CD4-positive, CD25-positive, alpha-beta regulatory T cell (primary cell): ENCODE measurements at places on chromosomes 7 and 10.

DNA sequence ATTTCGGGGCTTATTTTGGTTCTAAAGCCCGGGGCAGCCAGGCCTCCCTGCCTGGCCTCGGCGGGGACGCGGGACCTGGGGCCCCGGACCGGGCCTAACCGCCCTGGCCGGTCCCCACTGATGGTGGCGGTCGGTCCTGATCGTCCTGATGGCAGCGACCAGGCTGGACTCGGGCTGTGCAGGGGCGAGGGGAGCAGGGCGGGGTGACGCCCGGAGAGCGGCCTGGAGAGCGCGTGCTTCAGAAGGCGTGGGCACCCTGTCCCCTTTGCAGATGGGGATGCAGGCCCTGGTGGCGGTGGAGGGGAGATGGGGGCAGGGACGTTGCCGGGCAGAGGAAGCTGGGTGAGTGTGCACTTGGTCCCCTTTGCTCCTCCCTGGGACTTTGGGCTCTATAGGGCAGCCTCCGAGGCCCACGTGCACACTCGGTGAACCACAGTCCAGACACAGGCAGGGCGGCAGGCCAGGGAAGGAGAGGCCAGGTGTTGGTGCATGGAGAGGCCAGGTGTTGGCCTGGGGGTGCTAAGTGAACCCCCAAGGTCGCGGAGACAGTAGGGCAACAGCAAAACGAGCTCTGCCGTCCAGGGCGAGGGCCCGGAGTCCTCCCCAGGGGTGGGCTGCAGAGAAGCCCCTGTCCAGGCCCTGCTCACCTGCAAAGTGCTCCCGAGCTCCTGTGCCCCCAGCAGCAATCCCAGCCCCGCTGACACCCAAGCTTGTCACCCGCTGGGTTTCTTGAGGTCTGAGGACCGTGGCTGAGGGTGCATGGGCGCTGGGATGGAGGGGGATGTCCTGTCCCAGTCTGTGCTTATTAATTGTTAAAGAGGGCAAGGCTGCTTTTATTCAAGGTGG is 42.4 kb upstream of the FAM20C start:
- H3K36me3 ChIP-seq = no peaks in the 10 kb centered on the region
- H3K4me1 ChIP-seq = peaks cover 9% of the 10 kb centered on the region
- peak overlapping the region; percentile 92 for H3K27ac ChIP-seq
- H3K27me3 ChIP-seq = no peaks in the 10 kb centered on the region
- peak overlapping the region; percentile 78 for H3K4me3 ChIP-seq

- no peak overlapping the region for H3K4me3 ChIP-seq
- H3K36me3 ChIP-seq = no peaks in the 10 kb centered on the region
- no peaks in the 10 kb centered on the region for H3K27me3 ChIP-seq
- no peak for DNase-seq
- H3K4me1 ChIP-seq = no peaks in the 10 kb centered on the region
These were observed 700.9 kb upstream of the ANKRD30A start for GRCh38 chr10:36424502-36424901.

GRCh38 chr7:102042016-102042656 is 224.7 kb downstream of the CUX1 start:
- H3K36me3 ChIP-seq = no peaks in the 10 kb centered on the region
- DNase-seq = no peak
- no peak overlapping the region for H3K4me3 ChIP-seq
- H3K4me1 ChIP-seq = no peaks in the 10 kb centered on the region
- H3K27ac ChIP-seq = no peak overlapping the region
- H3K27me3 ChIP-seq = no peaks in the 10 kb centered on the region

DNA sequence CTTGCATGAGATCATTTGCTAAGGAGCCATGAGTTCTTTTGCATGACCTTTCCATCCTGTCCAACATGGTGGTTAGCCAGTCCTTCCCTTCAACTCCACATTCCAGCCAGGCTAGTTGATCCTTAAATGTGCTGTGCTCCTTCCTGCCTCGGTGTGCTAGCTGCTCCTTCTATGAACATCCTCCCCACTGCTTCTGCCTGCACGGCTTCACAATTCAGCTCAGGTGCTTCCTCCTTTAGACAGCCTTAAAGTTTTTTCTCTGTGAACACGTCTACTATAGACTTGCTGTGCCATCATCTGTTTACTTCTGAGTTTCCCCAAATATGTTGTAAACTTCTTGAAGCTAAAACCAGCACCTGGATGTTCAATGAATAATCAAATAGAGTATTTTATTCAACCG is 95.5 kb downstream of the OTUD1 start:
- H3K27me3 ChIP-seq = no peaks in the 10 kb centered on the region
- peak overlapping the region; percentile 21 for H3K4me3 ChIP-seq
- peaks cover 7% of the 10 kb centered on the region for H3K4me1 ChIP-seq
- no peak overlapping the region for H3K27ac ChIP-seq

- peaks cover 9% of the 10 kb centered on the region for H3K36me3 ChIP-seq
- no peaks in the 10 kb centered on the region for H3K27me3 ChIP-seq
- no peak for DNase-seq
- no peak overlapping the region for H3K27ac ChIP-seq
- H3K4me1 ChIP-seq = no peaks in the 10 kb centered on the region
These were observed 8.7 kb upstream of the LUC7L2 start for GRCh38 chr7:139351027-139351426.

DNA sequence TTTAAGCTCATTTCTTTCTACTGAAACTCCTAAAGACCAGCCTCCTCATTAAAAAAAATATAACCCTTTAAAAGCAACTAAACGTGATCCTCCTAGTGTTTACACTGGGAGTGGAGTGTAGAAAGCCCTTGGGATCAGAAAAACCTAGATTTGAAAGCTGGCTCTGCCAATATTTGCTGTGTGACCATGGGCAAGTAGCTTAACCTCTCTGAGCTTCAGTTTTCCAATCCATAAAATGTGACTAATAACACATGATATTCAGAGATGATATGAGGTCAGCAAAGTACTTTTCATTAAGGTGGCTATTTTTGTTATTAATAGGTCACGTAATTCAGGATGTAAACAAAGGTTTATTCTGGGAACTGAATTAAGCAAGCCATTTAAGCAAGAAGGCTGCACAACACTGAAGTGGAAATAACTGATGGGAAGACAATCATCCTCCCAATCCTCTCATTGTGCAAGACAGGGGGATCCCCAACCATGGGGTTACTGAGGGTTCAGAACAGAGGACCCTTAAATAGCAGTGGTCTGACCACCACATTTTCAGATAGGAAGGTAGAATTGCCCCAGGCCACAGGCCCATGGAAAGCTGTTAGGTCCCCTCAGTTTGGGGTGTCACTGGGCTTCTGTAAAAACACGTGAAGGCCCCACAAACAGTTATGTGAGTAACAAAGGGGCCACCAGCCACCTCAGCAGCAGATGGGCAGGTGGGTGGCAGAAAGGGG is 49.1 kb upstream of the EEPD1 start:
- no peak overlapping the region for H3K27ac ChIP-seq
- peaks cover 2% of the 10 kb centered on the region for H3K27me3 ChIP-seq
- no peak for DNase-seq
- H3K4me1 ChIP-seq = no peaks in the 10 kb centered on the region

DNA sequence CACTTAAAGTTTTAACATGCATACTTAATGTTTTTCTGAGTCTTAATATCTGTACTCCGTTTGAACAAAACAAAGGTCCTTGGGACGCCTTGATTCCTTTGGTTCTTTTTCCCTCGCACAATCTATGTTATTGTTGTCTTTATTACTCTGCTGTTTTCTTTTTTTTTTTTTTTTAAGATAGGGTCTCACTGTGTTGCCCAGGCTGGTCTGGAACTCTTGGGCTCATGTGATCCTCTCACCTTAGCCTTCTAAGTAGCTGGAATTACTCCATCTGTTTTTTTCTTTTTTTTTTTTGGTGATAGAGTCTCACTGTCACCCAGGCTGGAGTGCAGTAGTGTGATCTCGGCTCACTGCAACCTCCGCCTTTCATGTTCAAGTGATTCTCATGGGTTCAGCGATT is 13.2 kb downstream of the MLLT10 start:
- no peak overlapping the region for H3K27ac ChIP-seq
- H3K36me3 ChIP-seq = peaks cover 57% of the 10 kb centered on the region
- no peak overlapping the region for H3K4me3 ChIP-seq
- no peaks in the 10 kb centered on the region for H3K4me1 ChIP-seq
- no peak for DNase-seq
- H3K27me3 ChIP-seq = no peaks in the 10 kb centered on the region

DNA sequence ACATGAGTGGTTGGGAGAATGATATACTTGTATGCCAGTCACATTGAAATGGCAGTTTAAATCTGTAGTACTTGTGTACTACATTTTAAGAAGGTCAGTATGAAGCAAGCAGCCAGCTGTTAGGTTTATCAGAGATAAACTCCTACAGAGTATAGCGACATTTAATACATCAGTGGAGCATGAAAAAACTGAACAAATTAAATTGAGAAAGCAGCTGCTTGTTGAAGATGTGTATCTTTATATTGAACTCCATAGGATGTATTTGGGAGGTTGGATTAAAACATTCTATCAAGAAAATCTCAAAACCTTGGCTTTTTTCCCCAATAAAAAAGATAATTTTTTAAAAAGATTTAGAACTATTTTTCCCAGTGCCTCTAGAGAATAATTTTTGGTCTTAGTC is 47.8 kb downstream of the PHF14 start:
- H3K27ac ChIP-seq = no peak overlapping the region
- H3K4me1 ChIP-seq = no peaks in the 10 kb centered on the region
- no peaks in the 10 kb centered on the region for H3K27me3 ChIP-seq
- no peak overlapping the region for H3K4me3 ChIP-seq

DNA sequence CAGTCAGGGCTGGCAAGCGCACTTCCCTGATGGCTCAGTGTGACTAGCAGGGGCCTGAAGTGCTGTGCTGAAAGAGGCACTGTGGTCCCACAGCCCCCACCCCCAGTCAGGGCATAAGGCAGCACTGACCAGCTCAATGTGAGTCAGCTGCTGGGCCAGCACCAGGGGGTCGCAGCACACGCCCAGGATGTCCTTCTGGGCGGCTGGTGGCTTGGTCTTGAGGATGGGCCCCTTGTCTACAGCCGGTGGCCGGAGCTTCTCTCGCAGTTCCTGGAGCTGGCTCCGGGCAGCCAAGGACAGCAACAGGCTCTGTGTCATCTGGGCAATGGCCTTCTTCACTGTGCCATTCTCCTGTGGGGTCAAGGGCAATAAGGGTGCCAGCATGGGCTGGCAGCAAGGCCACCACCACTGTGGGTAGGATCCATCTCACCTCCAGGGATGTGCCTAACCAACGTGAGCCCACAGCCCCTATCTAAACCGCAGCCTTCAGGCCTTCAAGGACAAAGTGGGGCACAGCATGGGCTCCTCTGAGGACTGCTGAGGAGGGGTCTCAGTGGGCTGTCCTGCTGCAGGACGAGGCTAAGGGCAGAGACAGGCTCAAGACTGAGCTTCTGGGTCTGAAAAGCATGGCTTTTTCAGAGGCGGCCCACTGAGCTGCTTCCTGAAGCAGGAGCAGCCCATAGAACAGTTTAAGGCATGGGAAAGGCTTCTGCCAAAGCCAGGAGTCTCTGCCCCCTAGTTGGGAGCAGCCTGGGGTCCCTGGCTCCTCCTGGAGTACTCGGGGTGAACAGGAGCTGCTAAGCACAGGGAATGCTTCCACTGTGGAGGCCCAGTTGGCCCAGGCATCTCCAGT is 62.5 kb downstream of the CSGALNACT2 start:
- no peak overlapping the region for H3K4me3 ChIP-seq
- no peak overlapping the region for H3K27ac ChIP-seq
- peaks cover 10% of the 10 kb centered on the region for H3K4me1 ChIP-seq
- H3K36me3 ChIP-seq = no peaks in the 10 kb centered on the region

DNA sequence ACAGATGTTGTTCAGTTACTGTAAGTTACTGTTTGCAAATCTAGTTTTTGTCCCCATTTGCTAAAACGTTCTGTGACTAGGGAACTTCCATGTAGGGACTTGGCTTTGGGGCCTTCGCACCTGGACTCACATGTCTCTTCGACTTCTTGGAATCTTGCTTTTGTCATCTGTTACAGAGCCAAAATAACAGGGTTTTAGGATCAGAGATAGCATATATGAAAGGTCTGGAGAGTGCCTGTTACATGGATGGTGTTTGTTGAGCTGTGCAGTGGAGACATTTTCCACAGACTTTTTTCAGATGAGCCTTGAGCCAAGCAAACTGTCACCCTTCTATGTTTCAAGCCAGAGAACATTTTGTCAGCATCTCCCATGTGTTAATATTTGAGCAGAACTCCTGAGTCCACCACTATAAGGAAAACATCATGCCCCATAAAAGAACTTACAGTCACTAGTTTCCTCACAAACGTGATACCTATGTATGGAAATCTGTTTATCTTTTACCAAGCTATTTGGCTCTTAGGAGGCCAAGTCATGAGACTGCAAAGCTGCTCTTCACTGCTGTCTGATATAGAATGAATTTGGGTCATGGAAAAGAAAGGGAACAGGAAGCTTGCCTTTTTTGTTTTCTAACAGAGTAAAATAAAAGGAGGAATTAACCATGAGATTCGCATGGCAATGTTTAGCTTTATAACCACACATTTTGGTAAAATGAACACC is 818.6 kb upstream of the IGFBP3 start:
- no peak overlapping the region for H3K4me3 ChIP-seq
- H3K4me1 ChIP-seq = no peaks in the 10 kb centered on the region
- no peaks in the 10 kb centered on the region for H3K36me3 ChIP-seq
- DNase-seq = no peak

DNA sequence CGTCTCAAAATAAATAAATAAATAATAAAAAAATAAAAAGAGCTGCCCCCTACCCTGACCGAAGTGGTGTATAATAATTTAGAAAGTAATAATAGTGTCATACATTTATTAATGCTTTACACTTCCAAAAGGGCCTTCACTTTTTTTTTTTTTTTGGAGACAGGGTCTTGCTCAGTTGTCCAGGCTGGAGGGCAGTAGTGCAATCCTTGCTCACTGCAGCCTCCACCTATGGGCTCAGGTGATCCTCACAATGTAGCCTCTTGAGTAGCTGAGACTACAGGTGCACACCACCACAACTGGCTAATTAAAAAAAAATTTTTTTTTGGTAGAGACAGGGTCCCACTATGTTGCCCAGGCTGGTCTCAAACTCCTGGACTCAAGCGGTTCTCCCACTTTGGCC is 1.4 kb downstream of the FAM149B1 start:
- H3K27ac ChIP-seq = no peak overlapping the region
- H3K4me1 ChIP-seq = peaks cover 33% of the 10 kb centered on the region
- no peak overlapping the region for H3K4me3 ChIP-seq
- H3K27me3 ChIP-seq = no peaks in the 10 kb centered on the region

DNA sequence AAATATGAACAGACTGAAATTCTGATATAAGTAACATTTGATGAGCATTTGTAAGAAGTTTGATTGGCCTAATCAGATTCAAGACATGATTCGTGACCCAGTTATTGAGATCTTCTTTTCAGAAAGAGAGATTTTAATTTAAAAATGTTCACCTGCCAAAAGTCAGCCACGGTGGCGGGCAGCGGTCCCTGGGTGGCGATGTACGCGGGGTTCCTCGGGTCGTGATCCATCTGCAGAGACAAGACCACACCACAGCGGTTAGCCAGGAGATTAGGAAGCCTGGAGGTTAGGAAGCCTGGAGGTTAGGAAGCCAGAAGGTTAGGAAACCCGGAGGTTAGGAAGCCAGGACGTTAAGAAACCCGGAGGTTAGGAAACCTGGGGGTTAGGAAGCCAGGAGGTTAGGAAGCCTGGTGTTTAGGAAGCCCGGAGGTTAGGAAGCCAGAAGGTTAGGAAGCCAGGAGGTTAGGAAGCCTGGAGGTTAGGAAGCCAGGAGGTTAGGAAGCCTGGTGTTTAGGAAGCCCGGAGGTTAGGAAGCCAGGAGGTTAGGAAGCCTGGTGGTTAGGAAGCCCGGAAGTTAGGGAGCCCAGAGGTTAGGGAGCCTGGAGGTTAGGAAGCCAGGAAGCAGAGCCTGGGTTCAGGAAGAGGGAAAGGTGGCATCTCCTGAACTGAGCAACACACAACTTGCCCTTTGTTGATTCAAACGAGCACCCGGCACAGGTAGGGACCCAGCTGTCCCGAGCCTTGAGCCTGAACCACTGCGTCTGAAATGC is 258.5 kb downstream of the DNAJB6 start:
- H3K27ac ChIP-seq = no peak overlapping the region
- no peaks in the 10 kb centered on the region for H3K27me3 ChIP-seq
- H3K4me1 ChIP-seq = no peaks in the 10 kb centered on the region
- DNase-seq = no peak
